G401 (cell line): ENCODE measurements at places on chromosomes 3 and 15.

DNA sequence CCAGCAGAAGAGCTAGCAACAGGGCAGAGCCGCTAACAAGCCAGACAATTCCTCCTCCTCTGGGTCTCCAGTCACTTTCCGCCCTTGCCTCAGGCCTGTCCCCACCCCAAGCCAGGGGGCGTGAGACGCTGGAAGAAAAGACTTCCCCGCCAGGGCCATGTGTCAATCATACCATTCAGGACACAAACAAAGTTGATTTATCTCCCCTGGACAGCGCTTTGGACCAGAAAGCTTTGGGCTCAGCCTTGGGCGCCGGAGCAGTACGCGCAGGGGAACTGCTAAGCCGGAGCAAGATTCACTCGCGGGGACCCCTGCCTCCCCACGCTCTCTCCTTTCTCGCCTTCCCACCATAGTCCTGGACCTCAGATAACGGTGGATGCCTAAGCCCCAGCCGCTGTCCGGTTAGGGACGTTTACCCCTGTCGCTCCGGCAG lies 479 bp downstream of the LRRC2 start:
- DNase-seq: peak; percentile 40

DNA sequence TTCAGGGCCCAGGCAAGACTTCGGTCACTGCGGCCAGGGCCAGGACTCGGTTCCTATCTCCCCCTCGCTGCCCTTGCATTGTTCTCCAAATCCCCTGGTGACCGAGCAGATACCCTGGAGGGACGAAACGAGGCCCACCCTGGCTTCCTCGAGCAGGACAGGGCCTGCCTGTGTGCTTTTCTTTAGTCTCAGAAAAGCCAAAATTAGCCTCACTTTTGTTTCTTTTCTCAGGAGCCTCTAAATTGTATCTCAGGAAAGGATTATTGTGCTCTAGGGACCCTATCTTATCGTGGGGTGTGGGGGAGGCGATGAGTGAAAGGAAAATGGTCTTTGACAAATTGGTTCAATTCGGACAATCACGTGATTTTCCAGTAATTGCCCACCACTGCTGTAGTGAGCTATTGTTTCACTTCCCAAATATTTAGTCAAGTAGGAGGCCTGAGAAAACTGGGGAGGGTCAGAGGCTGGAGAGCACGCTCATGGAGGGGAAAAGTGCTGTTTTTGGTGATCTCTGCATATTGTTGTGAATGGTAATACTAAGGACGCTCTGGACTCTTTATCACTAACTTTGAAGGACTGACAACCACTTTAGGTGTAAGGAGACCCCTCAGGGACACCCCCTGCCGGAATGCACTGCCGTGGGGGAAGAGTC lies 61.6 kb downstream of the TMEM44 start:
- no peak for DNase-seq

- peak; percentile 70 for DNase-seq
These were observed 34.8 kb downstream of the COMMD2 start for GRCh38 chr3:149717391-149718056.

DNA sequence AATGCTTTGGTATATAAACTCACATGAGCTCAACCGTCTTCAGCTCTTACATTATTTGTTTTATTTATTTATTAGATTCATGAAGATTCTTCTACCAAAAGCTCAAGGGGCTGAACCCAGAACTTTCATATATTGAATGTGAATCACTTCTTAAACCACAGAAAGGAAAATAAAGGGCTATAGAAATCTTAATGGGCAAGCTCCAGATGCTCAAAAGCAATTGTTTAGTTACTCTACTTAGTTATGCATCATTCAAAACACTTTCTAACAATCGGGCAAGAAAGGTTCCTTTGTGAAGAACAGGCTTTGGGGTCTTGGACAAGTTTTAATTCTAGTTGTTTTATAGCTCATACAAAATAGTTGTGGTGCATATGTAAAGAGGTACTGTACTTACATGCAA lies 380.2 kb downstream of the TIGIT start:
- DNase-seq: no peak
